ENCODE measurements at places on chromosomes 3 and 15.

- no peak for DNase-seq
These were observed 87.4 kb downstream of the ZIC4 start for GRCh38 chr3:147318900-147319299.

- DNase-seq = no peak
These were observed 481 bp upstream of the CRYBG3 start for GRCh38 chr3:97821287-97821773.

DNA sequence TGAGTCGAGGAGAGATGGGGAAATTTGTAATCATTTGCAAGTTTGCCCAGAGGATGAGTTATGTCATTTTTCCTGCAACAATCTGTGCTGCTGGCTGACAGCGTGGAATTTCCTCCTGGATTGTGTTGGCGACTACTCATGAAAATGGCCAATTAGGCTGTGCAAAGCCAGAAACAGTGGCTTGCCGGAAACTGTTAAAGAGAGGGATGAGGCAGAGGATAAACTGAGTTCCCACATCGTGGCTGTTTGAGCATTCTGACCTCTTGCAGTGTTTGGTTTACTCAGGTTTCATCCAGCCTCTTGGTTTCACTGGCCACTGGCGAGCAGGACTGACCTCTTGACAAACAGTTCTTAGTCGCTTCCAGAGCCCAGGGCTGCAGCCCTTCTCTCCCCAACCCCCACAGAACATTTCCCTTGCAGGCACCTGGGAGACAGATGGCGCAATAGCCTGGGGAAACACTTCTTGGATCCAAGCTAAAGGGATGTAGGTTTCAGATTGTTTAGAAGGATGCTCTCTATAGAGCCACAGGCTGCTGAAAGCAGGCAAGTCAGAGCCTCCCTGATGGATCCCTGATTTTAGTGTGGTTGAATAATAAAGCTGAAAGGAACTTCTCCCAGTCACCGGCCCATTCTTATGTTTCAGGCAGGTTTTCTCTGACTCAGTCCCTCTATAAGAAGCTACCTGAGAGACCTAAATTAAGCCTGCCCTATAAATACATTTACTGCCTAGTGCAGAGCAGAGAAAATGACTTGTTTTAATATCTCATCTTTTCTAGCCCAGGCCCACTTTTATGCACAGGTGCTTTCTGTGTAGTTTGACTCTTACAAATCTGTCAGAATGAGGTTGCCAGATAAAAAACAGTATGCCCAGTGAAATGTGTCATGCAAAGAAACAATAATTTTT, 92.8 kb upstream of the UBE2E1 start:
- no peak for DNase-seq

GRCh38 chr3:107701299-107701698, 178.5 kb downstream of the BBX start:
- DNase-seq = no peak

DNA sequence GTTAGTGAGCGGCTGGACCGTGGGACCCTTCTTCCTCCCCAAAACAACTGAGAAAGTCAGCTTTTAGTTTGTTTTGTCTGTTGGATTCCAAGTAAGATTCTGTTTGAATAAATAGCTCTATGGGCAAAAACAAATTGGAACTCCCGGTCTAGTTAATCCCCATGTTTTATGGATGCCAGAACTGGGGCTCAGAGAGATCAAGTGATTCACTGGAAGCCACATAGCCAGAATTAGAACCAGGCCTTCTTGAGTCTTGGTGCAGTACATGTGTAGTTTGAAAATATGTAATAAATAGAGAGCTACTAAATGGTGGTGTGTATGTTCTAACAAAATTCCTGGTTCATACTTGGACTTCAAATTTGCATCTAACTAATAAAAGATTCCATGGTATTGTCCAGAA, 29.3 kb upstream of the POLR2M start:
- DNase-seq = no peak

DNA sequence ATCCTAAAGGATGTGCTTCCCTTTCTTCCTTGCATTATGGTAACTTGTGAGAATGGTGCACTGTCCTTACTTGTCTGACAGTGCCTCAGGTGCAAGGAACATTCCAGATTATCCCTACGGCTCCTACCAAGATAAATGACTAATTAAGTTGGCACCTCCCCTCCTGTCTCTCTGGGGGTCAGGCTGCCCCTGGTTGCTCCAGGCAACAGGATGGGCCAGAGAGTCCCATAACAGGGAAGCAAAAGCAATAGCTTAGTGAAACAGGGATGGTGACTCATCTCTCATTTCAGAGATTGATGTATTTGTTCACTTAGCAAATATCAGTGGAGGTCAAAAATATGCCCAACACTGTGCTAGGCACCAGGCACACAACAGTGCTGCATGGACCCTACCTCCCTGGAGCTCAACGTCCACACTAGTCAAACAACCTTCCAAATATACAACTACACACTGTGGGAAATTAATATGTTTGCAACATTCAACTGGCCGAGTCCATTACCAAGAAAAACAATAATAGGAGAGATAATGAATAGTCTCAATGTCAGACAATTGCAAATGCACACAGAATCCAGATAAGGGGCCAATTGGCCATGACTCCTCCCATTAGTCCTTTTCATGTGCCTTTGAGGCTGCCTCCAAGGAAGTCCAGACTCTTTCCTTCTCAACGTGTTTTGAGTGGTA, 249.0 kb downstream of the TLE3 start:
- no peak for DNase-seq

DNA sequence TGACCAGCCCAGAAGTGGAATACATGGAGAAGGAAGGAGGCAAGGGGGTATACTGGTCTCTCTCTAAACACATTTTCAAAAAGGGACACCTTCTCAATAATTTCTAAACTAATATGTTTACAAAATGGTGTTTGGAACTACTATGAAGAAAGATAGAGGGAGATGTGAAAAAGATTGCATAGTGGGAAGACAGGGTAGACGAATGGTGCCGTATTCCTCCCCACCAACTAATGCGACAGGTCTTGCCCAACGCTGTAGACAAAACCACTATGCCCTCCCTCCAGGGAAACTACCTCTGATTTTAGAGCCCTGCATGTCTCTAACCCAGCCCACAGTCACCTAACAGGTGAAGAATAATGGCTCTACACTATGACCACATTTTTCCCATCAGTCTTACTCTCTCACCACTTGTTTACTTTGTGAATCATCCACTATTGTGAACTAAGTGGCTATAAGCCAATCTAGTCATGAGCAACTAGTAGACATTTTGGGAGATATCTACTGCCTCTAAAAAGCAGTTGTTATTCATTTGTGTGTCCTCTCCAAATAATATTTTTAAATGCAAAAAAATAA, 108.2 kb upstream of the UBE2E2 start:
- DNase-seq = no peak

GRCh38 chr3:20480786-20481365, 294.9 kb upstream of the SGO1 start:
- no peak for DNase-seq

GRCh38 chr15:93072011-93072410, 17.0 kb downstream of the RGMA start:
- DNase-seq = no peak

- DNase-seq = no peak
These were observed 70.3 kb downstream of the CCNL1 start for GRCh38 chr3:157089455-157090221.

GRCh38 chr3:15164340-15164739, 41.7 kb upstream of the CAPN7 start:
- no peak for DNase-seq

GRCh38 chr3:125043599-125044151, 12.1 kb downstream of the HEG1 start:
- DNase-seq = no peak

DNA sequence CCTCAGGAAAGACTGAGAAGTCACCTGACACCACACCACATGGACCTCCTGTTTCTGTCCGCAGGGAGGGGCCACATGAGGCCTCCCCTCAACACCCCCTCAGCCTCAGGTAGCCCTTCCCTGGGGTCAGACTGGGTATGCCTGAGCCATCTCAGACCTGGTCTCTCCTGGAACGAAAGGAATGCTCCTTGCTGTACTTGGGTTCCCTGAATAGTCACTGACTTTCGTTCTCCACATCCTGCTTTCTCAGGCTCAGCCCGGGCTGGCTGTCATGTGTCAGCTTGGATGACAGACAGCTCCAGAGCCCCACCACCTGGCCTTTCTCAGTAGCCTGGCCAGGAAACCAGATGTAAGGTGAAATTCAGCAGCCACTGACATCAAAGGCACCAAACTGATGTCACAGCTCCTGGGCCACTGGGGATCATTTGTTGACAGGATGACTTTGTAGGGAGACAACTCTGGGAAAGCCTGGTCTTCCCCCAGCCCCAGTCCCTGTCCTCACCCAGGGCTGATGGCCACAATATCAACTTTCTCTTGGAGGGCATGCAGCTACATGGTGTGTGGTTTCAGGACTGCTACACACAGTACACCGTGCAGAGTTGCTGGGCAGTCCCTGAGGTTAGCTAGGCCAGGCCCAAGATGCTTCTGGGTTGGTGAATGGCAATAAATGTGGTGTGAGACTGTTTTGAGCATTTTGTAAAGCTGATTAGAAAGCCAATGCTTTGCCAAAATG, 141.4 kb upstream of the MRPS22 start:
- DNase-seq = no peak

- no peak for DNase-seq
These were observed 27.9 kb downstream of the IQSEC1 start for GRCh38 chr3:13045241-13045903.

- no peak for DNase-seq
These were observed 132.6 kb downstream of the ATP1B3 start for GRCh38 chr3:142009029-142009428.

GRCh38 chr15:66080717-66081398, 172.7 kb downstream of the MEGF11 start:
- DNase-seq = no peak

GRCh38 chr3:16186565-16186964, 12.1 kb downstream of the GALNT15 start:
- no peak for DNase-seq

DNA sequence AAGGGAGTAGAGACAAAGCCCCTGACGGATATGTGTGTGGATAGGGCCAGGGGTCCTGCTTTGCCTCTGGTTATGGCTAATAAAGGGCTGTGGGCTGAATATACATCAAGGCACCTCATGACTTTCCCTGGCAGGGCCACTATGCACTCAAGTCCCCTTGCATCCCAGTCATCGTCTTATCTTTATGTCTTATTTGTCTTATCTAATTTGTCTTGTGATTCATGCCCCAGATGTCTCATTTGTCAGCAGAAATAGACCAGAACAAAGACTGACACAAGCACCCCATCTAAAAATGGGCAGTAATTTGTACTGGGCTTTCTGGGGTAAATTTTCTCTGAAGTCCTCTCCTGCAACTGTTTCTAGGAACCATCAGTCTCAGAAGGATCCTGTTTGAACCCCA, 68.6 kb downstream of the ITGA11 start:
- DNase-seq = no peak

- DNase-seq = no peak
These were observed 40.4 kb upstream of the SMAD3 start for GRCh38 chr15:67024998-67025368.

GRCh38 chr3:109683746-109684145, 346.4 kb upstream of the DPPA4 start:
- DNase-seq = no peak

DNA sequence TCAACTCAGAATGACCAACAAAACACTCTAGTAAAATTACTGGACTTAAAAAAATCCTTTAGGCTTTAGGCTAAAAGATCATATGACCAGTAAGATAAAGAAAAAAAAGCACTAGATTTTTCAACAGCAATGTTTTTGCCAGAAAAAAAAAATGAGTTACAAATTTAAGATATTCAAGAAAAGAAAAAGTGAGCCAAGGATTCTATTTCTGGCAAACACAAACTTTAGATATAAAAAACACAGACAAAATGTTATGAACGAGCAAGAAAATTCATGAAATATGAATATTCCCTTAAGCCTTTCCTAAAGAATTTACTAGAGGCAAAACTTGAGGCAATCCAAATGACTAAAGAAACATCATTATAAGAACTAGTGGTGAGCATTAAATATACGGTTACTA, 8.6 kb downstream of the GOLGB1 start:
- no peak for DNase-seq

GRCh38 chr15:48796930-48797329, 13.9 kb downstream of the CEP152 start:
- DNase-seq = no peak

GRCh38 chr15:85710340-85710842, 84.3 kb downstream of the KLHL25 start:
- no peak for DNase-seq

DNA sequence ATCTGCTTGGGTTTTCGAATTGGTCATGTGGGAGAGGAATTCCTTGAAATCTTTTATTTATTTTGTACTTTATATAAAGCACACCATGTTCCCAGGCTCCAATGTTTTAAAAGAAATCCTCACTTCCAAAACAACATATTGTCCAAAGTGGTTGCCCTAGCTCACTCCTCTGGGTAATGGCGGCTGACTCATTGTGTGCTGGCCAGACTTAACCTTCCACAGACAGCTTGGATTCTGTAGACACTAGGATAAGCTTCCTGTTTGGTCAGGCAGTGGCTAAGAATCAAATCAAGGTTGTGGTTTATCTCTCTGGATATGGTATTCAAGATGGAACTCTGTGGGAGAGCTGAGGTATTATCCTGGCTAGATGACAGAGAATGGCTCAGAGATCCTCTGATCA, 55.8 kb upstream of the FAM98B start:
- no peak for DNase-seq

DNA sequence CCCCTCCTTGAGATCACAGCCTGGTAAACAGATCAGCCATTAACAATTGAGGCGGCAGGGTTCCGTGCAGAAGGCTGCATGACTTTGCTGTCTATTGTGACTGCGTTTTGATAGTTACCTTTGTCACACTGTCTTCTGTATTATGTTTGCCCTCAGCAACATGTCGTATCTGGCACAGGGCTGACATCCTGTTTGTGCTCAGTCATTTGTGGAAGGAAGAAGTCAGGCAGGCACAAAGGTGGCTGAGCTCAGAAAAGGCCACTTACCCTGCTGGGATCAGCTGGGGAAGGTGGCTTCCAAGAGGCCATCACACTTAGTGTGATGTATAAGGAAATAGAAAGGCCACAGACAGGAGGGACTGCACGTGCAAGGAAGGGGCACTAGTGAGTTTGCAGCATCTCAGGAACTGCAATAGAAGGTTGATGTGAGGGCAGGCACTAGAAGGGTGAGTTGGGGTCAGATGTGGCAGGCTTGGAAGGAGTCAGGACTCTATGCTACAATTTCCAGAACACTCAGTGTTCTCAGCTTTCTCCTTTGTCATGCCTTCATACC, 13.4 kb downstream of the PML start:
- no peak for DNase-seq

GRCh38 chr15:40984964-40985363, 31.7 kb downstream of the CHAC1 start:
- DNase-seq = no peak

DNA sequence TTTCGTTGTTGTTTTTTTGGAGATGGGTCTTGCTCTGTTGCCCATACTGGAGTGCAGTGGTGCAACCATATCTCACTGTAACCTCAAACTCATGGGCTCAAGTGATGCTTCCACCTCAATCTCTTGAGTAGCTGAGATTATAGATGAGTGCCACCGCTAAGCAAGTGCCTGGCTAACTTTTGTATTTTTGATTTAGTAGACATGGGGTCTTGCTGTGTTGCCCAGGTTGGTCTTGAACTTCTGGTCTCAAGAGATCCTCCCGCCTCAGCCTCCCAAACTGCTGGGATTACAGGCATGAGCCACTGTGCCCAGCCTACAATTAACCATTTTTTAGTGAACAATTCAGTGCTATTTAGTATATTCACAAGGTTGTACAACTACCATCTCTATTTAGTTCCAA, 42.2 kb downstream of the ARHGEF3 start:
- DNase-seq = no peak
